Mesangial cell (primary cell): ENCODE measurements at places on chromosomes 1 and 21. TPM values are rescaled to one million over a fixed set of nuclear protein-coding genes. Genes with fewer than 3 reads are reported as not detected.

The TEDDM1 gene
- not detected in 2 replicates for total RNA-seq

The PCSK9 gene
- 20.0 and 20.9 TPM in 2 replicates for total RNA-seq

The LAMC2 gene
- 43.6 and 203 TPM in 2 replicates for total RNA-seq

The KCNA2 gene
- under 0.01 TPM in 1 of 2 replicates, not detected in the other for total RNA-seq

The UBXN10 gene
- total RNA-seq = under 0.01 and 0.13 TPM in 2 replicates

The COL8A2 gene
- 1.5 and 5.7 TPM in 2 replicates for total RNA-seq

The RSPO1 gene
- not detected in 2 replicates for total RNA-seq

The FCMR gene
- not detected in 2 replicates for total RNA-seq

The RHD gene
- not detected in 2 replicates for total RNA-seq

The KCNJ9 gene
- not detected in 2 replicates for total RNA-seq

The TFF3 gene
- total RNA-seq = 1.1 and 1.4 TPM in 2 replicates

The RXFP4 gene
- not detected in 2 replicates for total RNA-seq

The MIER1 gene
- total RNA-seq = 8.6 and 9.3 TPM in 2 replicates

The PCP4 gene
- 0.63 TPM in 1 of 2 replicates, not detected in the other for total RNA-seq

The SH2D2A gene
- total RNA-seq = 2.3 and 2.7 TPM in 2 replicates

The SH2D1B gene
- not detected in 2 replicates for total RNA-seq

The CLDN17 gene
- not detected in 2 replicates for total RNA-seq
